ENCODE measurements at places on chromosomes 4 and X. TPM values are rescaled to one million over a fixed set of nuclear protein-coding genes. Genes with fewer than 3 reads are reported as not detected.
A peak's percentile ranks its signal among the peaks of the same experiment; 100 is the strongest.

DNA sequence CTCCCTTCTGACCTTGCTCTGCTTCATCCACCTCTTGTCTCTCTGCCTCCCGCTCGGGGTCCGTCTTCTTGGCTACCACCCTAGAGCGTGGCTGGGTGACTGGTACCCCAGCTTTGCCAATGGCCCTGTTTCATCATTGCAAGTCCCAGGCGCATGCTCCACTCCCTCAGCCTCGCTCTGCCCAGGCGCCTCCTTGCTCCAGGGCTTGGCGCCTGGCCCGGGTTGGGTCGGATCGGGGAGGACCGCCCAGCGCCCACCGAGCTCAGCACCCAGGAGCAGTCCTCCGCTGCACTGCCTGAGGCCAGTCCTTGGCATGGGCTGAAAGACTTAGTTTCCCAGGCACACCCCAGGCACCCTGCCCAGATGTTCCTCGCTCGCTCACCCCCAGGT is 577 bp downstream of the BGN start:
- no peaks in the 10 kb centered on the region for H3K4me1 ChIP-seq
- no peak for DNase-seq
- peaks cover 11% of the 10 kb centered on the region for H3K27me3 ChIP-seq
- H3K27ac ChIP-seq = no peak overlapping the region
- H3K36me3 ChIP-seq = no peaks in the 10 kb centered on the region

GRCh38 chrX:12877386-12877785 is 10.5 kb downstream of the TLR7 start:
- no peaks in the 10 kb centered on the region for H3K4me1 ChIP-seq
- no peaks in the 10 kb centered on the region for H3K36me3 ChIP-seq
- H3K4me3 ChIP-seq = no peak overlapping the region
- DNase-seq = no peak

The RHOXF2 gene
- total RNA-seq = not detected

GRCh38 chr4:178316211-178316610 is 874.0 kb upstream of the AGA start:
- H3K4me3 ChIP-seq = no peak overlapping the region
- H3K27me3 ChIP-seq = no peaks in the 10 kb centered on the region
- no peak overlapping the region for H3K27ac ChIP-seq
- DNase-seq = no peak

The MAPK10 gene
- 54.0 TPM for total RNA-seq

DNA sequence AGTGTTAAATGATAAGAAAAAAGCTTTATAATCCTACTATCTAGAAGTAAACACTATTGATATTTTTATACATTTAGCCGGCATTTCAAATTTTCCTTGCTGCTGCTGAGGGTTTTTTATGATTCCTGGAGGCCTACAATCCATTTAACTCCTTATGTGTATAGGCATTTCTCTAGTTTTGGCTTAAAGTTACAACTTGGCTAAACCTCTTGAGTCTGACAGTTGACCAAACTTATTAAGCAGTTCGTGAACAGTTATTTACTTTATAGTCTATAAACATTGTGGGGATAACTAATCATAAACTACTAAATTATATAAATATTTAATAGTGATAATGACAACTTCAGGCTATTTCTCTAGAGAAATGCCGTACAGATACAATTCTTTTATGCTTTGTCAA is 141.9 kb downstream of the ADGRL3 start:
- DNase-seq = no peak
- no peak overlapping the region for H3K27ac ChIP-seq
- no peaks in the 10 kb centered on the region for H3K4me1 ChIP-seq
- H3K4me3 ChIP-seq = no peak overlapping the region
- H3K36me3 ChIP-seq = no peaks in the 10 kb centered on the region

DNA sequence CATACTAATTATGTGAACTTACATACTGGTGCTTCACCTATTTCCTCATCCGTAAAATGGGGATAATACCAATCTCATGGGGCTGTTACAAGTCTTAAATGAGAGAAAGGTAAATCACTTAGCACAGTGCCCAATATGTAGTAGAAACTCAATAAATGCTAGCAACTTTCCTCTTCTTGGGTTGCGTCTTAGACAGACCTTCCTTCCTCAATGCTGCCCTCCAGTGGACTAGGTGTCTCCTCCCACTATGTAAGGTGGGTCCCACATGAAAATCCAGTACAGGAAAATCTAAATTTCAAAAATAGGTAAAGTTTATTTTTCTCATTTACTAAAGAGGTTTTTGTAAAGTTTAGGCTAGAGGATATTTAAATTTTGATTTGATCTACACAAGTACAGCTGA is 20.6 kb downstream of the ZDHHC9 start:
- peak; percentile 33 for DNase-seq
- H3K4me1 ChIP-seq = no peaks in the 10 kb centered on the region
- H3K4me3 ChIP-seq = no peak overlapping the region
- H3K27me3 ChIP-seq = no peaks in the 10 kb centered on the region

DNA sequence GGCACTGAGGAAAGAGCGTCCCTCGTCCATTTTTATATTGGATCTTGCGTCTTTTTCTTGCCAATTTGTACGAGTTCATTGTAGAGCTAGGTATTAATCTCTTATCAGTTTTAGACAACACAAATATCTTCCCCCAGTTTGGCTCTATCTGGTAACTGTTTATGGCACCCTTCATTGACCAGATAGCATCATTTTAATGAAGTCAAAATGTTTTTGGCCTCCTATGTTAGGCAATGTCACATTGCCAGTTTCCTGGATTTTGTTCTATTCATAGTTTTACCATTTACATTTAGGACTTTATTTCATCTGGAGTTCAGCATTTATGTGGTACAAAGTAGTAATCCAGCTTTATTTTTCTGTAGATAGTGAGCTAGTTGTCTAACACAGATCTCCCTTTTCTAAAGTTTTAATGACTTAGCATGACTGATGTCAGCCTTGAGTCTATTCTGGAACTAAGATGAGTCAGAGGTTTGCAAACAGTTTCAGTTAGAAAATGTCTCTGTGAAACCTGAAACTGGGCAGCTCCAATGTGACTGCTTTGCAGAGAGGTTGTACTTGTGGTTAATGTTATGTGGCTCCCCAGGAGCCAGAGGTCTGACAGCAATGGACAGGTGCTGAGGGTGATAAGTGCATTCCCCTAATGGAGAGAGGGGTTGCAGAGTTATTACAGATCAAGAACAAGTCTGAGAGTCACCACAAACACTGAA is 5.3 kb upstream of the STBD1 start:
- H3K27ac ChIP-seq = peak overlapping the region; percentile 83
- H3K36me3 ChIP-seq = no peaks in the 10 kb centered on the region
- no peak overlapping the region for H3K4me3 ChIP-seq
- no peaks in the 10 kb centered on the region for H3K27me3 ChIP-seq
